ENCODE measurements at places on chromosomes 5 and 9. TPM values are rescaled to one million over a fixed set of nuclear protein-coding genes. Genes with fewer than 3 reads are reported as not detected.

- DNase-seq, result no peak
Observed at GRCh38 chr9:133026426-133026825, 4.4 kb upstream of the GTF3C5 start.

- DNase-seq, result no peak
Observed at GRCh38 chr5:72151169-72151568, 43.9 kb downstream of the MAP1B start.

- no peak for DNase-seq
Observed at GRCh38 chr5:116248432-116248831, 163.6 kb downstream of the COMMD10 start.

DNA sequence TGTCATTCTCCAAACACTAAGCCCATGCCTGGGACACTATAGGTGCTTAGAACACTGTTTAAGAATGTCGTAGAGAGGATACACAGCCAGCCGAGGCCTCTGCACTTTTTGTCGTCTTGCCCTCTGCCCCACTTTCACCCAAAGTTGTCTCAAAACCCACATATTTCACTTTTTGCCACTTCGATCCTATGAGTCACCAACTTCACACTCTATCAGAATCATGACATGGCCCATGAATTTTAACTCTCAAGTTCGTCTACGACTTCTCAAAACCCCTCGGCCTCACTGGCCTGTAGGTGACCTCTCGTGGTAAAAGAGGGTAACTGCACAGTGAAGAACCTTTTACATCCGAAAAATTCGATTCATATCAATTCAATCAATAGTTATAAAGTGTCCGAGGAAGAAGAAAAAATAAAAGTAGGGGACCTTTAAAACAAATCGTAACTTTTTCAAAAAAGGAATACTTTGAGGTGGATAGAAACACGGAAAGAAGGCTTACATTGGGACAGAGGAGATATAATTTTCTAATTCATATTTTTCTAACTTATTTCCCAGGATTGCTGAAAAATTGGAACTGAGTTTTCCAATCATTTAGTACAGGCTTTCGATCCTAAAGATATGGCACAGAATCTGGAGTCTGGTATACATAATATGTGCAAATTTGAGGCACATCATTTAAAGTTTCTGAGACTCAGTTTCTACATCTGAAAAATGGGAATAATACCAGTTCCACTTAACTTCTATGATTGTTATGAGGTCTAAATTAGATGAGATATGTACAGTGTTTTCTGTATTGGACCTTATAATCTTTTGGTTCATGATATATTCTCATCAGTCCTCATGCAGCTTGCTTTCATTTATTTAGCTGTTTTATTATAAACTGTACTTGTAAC lies 122.6 kb downstream of the APBA1 start:
- DNase-seq, result peak; percentile 22

DNA sequence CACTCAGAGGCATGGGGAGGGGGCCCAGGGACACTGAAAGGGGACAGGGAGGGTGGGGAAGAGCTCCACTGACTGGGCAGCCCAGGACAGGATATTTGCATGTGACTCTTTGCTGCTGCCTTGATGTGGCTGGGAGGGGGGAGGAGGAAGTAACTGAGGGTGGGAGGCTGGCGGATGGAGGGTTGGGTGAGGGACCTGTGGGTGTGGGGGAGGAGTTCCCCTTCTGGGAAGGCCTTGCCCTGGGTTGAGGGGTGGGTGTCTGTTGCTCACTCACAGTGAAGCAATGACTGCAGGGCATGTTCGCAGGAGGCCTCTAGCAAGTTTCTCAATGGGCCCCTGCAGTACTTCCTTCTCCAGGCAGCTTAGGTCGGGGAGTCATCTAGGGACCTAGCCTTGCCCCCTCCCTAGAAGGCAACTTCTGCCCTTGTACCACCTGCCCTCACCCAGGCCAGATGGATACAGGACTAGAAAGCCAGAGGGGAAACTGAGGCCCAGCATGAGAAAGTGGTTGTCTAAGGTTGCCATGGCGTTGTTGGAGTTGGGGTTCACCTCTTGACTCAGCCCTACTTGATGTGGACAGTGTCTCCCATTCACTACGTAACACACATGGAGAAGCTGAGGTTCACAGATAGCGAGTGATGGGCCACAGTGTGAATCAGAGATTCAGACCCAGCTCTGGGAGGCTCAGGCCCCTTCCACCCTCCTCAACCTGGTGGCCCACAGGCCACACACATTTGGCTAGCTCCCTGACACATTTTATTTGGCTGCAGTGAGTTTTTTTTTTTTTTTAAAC lies 3.0 kb downstream of the GRK6 start:
- peak; percentile 85 for DNase-seq

DNA sequence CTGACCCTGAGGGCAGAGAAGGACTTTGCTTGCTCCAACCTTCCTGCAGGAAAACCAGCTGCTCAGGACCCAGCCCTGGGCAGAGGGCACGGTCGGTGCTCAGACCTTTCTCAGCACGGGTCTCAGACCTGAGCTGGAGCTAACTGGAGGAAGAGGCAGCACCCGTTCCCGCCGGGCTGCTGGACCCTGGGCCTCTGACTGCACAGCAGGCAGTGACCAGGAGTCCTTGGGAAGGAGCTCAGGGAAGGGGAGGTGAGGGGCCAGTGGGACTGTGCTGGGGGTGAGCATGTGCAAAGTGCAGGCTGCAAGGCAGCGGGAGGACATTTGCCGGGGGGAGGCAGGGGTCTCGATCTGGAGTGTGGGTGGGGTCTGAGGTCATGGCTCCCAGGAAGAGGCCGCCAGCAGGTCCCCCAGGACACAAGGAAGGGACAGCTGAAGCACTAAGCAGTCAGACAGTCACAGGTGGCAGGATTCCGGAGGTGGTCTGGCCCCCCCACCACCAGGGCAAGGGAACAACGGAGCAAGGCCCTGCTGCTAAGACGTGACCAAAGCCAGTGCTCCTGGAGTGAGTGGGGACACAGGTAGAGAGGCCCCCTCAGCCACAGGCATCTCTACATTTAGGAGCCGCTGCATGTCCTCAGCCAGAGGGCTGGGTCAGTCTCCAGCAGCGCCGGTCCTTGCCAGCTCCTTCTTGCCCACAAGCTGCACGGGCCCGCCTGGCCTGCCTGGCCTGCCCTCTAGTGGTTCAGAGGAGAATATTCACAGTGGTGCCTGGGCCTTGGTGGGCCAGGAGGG lies 4.8 kb upstream of the DPM2 start:
- peak; percentile 52 for DNase-seq

- DNase-seq, result no peak
Observed at GRCh38 chr5:64074533-64074932, 91.1 kb upstream of the RNF180 start.

The ZNF454 gene
- 0.35 TPM for total RNA-seq

- no peak for DNase-seq
Observed at GRCh38 chr5:16108418-16108817, 71.2 kb downstream of the MARCHF11 start.

The CYLC2 gene
- not detected for total RNA-seq

DNA sequence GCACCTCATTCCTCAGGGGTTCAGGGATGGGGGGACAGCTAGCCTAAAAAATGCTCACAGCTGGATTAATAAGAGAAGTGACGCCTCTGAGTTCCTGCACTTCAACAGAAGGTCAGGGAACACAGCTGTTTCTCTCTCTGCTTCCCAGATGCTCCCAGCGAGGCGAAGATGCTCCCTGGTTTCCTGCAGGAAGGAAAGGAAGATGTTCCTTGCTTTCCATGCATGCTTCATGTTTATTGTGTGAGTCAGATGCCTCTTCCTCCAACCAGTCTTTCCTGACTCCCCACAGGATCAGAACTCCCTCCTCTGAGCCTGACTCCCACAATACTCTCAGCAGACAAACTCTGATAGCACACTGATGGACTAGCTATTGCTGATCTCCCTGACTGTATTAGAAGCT lies 71.9 kb downstream of the MFAP3 start:
- DNase-seq, result no peak

The MTAP gene
- 29.0 TPM for total RNA-seq

The GABRA6 gene
- not detected for total RNA-seq

GRCh38 chr5:54691656-54692055 lies 174.1 kb downstream of the SNX18 start:
- DNase-seq, result no peak

The TAS2R1 gene
- not detected for total RNA-seq

- DNase-seq, result no peak
Observed at GRCh38 chr5:66812291-66812690, 216.1 kb downstream of the MAST4 start.

GRCh38 chr9:128628471-128629048 lies 28.1 kb downstream of the DYNC2I2 start:
- no peak for DNase-seq

- DNase-seq, result no peak
Observed at GRCh38 chr5:155952486-155953089, 374.4 kb upstream of the SGCD start.

GRCh38 chr9:113131689-113132151 lies 19.1 kb upstream of the SLC31A2 start:
- DNase-seq, result no peak

DNA sequence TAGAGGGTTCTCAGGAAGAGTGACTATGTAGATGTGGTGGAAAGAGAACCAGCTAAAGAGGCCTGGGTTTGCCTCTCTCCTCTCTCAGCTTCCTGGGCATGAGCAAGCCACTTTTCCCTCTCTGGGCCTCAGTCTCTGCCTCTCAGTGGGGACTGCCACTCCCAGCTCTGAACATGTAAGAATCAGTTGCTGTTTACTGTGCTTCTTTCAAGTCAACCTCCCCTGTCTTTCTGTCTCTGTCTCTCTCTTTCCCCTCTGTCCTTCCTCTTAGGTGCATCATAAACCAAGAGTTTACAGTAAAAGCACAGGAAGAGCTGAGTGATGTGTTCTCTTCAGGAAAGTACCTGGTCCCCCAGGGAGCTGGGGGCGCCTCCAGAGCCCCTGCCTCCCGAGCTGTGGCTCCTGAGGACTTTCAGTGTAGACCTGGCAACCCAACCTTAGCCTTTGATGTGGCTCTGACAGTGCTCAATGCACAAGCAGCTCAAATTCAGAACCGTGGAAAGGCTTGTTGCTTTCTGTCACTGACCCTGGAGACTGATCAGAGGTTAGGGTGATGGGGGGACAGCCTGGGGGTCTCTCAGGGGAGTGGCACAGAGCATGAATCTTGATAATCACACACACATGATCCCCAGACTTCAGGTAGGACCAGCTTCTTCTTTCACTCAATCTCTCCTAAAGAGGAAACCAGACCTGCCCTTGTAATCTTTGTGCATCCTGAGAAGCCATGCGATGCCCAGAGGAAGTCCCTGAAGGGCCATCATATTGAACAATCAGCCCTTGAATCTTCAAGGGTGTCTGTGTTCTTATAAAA lies 59.4 kb upstream of the TNFSF8 start:
- DNase-seq, result peak; percentile 75

The BTNL9 gene
- total RNA-seq, result not detected

- peak; percentile 97 for DNase-seq
Observed at GRCh38 chr9:128688501-128689292, at the start of gene SET. TSS of gene SET (plus strand) at chr9:128689222. CDS start at chr9:128689583, 361 bp downstream.
